Stimulated activated CD8-positive, alpha-beta memory T cell treated with anti-CD3 and anti-CD28 coated beads, Interleukin-2, amount 100 ng/mL, for 1 hour (primary cell): ENCODE measurements at places on chromosomes 12 and 14.

GRCh38 chr12:5456906-5457305 lies 25.0 kb downstream of the NTF3 start:
- DNase-seq = no peak

DNA sequence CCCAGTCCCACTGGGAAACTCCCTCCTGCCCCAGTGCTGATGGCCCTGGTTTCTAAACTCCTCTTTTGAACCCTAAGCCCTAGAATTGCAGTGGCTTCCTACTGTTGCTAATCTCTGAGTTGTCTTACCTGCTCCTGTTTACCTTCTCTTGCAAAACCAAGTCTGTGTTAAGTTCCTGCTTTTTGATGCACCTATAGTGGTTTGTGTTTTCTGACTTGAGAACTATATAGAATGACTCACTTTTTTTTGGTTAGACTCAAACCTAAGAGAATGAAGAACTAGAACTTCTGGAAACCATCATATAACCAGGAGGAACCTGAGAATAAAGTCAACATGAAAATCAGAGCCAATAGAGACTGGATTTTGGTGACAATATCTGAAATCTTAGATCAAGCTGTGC lies 5.5 kb upstream of the GAS2L3 start:
- no peak for DNase-seq

DNA sequence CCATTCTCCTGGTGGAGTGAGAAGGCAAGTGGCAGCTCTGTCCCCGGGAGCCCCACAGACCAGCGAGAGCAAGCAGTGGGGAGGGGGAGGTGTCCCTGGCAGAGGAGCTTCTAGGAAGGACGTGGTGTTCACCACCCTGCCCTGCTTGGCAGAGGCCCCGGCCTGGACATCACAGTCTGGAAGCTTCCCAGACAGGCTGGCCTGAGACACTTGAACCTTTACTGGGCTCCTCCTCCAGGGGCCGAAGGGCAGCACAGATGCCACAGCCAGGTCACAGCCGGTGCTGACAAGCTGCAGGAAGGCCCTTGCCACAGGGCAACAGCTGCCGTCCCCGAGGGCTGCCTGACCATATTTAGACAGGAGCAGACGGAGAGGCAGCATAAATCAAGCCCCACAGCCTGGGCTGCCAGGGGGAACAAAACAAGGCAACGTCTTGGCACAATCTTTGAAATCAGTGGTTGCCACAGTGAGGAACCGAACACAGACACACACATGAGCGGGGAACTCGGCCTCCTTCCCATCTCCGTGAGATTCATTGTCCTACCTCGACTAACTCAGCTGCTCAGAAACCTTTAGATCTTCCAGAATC lies 28.5 kb downstream of the PRIMA1 start:
- DNase-seq = no peak

- no peak for DNase-seq
Observed at GRCh38 chr12:64714551-64714968, 44.6 kb downstream of the GNS start.

- no peak for DNase-seq
Observed at GRCh38 chr12:105420046-105420445, 89.6 kb downstream of the C12orf75 start.

- no peak for DNase-seq
Observed at GRCh38 chr12:11085419-11085818, 6.7 kb downstream of the TAS2R43 start.

DNA sequence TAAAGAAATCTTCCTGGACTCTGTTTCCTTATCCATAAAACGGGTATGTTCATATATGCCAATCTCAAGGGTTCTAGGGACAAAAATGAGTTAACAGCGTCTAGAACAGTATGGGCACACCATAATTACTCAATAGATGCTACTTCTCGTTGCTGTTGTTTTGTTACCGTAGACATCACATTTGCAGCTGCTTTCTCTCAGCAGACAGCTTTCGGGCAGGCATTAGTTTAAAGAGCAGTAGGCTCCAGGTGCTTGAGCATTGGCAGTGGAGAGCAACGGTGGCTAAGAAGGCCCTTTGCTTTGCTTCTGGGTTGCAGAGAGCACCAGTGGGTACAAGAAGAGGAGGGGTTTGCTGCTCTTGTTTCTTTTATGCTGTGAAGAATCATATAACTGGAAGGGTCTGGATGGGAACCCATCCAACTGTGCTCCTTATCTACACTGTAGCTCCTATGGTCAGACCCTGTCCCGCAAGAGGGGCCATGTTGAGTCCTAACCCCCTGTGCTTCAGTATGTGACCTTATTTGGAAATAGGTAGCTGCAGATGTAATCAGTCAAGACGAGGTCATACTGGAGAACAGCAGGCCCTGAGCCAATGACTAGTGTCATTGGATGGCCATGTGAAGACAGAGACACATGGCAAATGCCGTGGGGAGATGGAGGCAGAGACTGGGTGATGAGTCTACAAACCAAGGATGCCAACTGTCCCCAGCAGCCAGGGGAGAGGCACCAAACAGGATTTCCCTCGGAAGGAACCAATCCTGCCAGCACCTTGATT lies 120.0 kb downstream of the RBM19 start:
- DNase-seq = no peak

DNA sequence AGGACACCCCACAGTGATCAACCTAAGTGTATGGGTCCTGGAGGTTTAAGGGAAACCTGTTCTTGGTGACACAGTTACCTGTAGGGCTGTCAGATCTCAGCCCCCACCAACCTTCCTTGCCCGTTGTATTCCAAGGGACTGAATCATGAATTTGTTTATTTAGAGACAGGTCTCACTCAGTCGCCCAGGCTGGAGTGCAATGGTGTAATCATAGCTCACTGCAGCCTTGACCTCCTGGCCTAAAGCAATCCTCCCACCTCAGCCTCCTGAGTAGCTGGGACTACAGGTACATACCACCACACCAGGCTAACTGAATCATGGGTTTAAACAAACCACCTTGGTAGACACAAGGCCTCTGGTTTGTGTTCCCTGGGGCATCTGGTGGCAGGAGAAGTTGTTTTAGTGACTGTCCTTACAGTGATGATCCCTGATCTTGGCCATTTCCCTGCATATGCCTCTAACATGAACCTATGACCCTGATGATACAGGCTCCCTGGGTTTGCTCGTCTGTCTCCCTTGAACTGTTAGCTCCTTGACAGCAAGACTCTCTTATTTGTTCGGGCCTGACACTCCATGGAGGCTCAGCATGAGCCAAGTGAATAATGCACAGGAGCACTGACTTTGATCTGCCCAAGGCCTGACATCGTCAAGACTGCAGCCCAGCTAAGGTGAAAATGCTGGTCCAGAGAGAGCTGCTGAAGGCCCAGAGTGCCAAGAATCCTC lies 47.9 kb downstream of the PITPNM2 start:
- no peak for DNase-seq

- DNase-seq = no peak
Observed at GRCh38 chr14:101010835-101011234, 107.3 kb upstream of the RTL1 start.

DNA sequence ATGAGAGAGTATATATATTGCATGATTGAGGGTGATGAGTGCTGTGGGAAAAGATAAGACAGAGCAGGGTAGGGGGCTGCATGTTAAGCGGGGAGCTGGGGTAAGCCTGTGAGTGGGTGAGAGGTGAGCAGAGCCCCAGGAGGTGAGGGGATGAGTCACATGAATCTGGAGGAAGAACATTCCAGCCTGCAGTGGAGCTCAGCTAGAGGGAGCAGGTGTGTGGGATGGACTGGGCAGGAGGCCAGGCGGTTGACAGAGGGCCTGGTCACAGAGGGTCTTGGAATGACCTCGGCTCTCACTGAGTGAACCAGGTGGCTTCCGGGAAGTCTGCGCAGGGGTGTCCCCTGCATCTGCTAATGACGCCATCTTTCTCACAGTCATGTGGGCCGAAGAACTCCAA lies 44.4 kb downstream of the GIT2 start:
- no peak for DNase-seq

GRCh38 chr14:49677643-49678042 lies 10.4 kb downstream of the POLE2 start:
- DNase-seq = no peak

DNA sequence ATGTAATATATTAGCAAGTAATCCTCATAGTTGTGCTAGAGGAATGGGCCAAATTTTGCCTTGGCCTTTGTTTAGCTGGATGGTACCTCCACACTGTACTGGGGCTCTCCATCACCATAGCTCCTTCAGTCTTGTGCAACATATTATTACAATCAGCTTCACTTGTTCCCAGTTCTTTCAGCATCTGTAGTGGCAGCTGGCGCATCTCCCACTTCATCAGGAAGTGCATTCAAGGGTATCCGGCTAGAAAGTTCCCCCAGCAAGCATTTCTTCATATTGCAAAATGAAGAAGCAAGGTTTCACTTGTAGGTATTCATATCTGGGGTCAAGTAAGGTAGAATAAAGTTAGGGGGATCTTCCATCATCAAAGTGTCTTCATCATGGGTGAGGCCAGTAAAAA lies 123.7 kb downstream of the IGF1 start:
- no peak for DNase-seq

DNA sequence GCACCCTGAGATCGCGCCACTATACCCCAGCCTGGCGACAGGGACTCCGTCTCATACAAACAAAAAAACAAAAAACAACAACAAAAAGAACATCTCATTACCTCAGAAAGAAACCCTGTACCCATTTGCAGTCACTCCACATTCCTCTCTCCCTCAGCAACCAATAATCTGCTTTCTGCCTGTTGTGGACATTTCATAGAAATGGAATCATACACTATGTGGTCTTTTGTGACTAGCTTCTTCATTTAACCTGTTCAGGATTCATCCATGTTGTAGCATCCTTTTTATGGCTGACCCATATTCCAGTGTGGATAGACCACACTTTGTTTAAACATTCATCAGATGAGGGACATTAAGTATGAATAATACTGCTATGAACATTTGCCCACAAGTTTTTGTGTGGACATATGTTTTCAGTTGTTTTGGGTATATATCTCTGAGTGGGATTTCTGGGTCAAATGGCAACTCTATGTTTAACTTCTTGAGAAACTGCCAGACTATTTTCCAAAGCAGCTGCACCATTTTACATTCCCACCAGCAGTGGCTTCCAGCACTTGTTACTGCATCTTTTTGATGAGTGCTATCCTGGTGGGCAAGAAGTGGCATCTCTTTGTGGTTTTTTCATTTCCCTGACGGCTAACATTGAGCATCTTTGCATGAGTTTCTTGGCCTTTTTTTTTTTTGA lies 5.9 kb upstream of the RCOR1 start:
- DNase-seq = no peak

DNA sequence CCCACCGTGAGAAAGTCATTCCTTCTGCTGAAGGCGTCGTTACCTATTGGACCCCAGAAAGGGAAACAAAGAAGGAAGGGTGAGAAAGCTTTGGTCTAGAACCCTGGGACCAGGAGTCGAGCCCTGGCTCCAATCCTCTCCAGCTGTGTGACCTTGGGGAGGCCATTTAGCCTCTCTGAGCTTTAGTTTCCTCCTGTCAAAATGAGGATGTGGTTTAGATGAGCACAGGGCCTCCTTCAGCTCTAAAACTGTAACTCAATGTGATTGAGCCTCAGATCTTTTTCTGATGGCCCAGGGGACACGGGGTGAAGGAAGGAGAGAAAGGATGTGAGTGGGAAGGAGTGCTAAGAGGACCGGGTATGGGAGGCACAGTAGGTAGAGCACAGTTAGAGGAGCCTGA lies 7.7 kb downstream of the JDP2 start:
- no peak for DNase-seq

- DNase-seq = no peak
Observed at GRCh38 chr14:82689948-82690347, 1156.3 kb upstream of the SEL1L start.

GRCh38 chr14:91406982-91407381 lies 10.6 kb downstream of the CCDC88C start:
- no peak for DNase-seq

GRCh38 chr12:44654646-44655639 lies 221.2 kb downstream of the NELL2 start:
- DNase-seq = no peak

GRCh38 chr12:46222636-46223035 lies 46.2 kb downstream of the SLC38A1 start:
- DNase-seq = no peak

DNA sequence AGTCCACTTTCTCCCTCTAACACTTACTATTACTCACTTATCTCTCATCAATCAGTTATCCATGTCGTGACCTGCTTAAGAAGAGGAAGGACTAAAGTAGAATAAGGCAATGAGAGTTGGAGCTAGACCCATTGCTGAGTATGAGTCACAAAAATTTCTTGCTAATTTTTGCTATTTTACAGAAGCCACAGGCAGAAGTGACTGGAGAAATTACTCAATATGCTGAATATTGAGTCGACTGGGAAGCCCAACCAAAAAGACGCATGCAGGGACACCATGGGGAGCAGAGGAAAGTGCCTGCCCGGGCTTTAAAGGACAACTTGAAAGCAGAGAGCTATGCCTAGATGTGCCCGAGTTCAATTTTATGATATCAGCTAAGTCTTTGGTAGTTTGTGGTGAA lies 115.4 kb upstream of the FOXG1 start:
- no peak for DNase-seq

DNA sequence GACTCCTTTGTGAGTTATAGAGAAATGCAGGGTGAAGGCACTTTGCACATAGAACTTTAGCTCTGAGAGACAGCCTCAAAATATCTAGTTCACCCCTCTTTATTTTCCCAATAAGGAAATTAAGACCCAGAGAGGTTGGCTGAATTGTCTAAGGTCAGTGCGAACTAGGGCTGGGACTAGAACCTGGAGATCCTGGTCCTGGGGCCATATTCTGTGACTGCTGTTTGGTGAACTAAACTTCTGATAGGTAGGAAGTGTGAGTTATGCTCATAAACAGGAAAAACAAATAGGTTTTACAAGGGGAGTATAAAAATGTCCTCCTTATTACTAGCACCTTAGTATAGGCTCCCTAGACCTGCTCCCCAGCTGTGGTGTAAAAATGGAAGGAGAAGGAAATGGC lies 53.9 kb downstream of the DAD1 start:
- DNase-seq = no peak

- no peak for DNase-seq
Observed at GRCh38 chr14:24255931-24256711, 6.9 kb downstream of the TGM1 start.

GRCh38 chr12:50519353-50519752 lies 14.6 kb downstream of the DIP2B start:
- no peak for DNase-seq

DNA sequence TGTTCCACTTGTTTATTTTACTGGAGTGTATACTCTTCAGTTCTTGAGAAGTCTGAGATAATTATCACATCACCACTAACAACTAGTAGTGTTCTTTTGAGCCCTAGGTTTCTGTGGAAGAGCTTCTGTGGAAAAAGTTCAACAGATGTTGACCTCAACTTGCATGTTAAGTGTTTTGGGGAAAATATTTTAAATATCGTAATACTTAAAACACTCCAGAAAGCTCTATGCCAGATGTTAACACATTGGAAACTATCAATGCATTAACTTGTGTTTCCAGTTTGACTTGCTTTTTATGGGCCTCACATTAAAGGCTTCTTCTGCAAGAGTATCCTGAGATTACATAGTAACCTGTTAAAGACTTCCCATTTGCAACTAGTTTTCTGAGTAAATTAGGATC lies 173.1 kb downstream of the DUSP6 start:
- no peak for DNase-seq

DNA sequence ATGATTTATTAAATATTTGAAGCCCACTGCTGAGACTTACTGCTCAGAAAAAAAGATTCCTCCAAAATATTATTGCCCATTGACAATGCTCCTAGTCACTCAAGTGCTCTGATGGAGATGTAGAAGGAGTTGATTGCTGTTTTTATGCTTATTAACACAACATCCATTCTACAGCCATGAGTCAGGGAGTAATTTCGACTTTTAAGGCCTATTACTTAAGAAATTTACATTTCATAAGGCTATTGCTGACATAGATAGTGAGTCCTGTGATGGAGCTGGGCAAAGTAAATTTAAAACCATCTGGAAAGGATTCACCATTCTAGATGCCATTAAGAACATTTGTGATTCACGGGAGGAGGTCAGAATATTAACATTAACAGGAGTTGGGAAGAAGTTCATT lies 5.2 kb downstream of the KCNJ8 start:
- DNase-seq = no peak
